B cell (primary cell): ENCODE measurements at places on chromosomes 3 and 15. TPM values are rescaled to one million over a fixed set of nuclear protein-coding genes. Genes with fewer than 3 reads are reported as not detected.

- DNase-seq: no peak
These were observed 28.4 kb upstream of the SLC2A2 start for GRCh38 chr3:171054921-171055320.

DNA sequence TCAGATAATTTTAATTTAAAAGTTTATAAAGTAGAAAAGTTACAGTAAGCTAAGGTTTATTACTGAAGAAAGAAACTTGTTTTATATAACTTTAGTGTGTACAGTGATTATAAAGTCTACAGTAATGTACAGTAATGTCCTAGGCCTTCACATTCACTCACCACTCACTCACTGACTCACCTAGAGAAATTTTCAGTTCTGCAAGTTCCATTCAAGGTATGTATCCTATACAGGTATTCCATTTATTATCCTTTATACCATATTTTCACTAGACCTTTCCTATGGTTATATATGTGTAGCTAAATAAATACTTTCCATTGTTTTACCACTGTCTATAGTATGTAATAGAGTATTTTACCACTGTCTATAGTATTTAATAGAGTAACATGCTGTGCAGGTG is 33.2 kb upstream of the MME start:
- DNase-seq: no peak

DNA sequence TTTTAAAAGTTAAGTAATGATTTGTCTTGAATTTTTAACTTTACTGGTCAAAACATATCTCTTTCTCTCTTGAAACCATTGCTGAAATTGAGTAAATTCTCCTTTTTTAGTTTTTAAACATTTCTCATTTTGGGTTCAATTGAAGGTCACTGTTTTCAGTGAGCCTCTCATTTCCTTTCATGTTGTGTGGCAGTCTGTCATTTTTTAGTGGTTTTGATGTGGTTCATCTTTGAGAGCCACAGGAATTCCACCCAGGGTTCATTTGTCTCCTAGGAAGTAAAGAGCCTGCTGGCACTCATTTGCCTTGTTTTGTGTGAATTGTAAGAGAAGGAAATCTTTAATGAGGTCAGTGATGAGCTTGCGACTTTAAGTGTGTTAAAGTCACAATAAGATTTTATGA is 10.4 kb downstream of the CLDN11 start:
- no peak for DNase-seq

DNA sequence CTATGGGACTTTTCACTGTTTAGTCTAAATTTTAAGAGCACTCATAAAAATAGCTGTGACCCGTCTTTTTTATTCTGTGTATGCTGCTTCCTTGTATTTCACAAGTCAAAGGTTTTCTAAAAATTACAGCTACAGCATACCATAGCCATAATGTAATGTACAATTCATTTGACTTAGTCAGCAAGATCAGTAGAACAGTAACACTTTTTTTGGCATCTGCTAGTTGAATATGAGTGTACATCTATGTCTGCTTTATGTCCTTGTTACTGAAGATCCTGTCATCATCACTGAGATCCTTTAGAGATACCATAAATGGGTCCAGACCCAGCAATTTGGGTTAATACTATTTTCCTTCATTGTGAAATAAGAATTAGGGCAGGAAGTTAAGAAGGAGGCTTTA is 42.2 kb downstream of the CMSS1 start:
- DNase-seq: no peak

GRCh38 chr3:139676108-139676507 is 1.7 kb downstream of the NMNAT3 start:
- DNase-seq: no peak

DNA sequence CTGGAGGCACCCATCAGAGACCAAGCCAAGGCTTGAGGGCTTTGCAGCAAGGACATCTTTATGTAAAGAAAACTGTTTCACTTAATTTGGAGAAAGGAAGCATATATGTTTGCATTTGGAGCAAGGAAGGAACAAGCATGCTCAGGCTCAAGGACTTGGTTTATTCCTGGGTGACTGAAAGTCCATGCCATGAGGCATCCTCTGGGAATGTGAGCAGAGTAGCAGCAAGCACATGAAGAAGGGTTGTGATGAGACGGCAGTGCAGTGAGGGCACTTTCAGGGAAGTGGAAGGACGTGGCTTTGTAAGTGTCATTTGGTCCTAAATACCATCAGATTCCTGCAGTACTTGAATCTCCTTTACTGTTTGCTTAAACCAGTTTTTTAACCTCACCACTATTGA is 26.8 kb downstream of the POLG start:
- no peak for DNase-seq

- no peak for DNase-seq
These were observed 341.1 kb downstream of the DIPK2A start for GRCh38 chr3:144312702-144313101.

DNA sequence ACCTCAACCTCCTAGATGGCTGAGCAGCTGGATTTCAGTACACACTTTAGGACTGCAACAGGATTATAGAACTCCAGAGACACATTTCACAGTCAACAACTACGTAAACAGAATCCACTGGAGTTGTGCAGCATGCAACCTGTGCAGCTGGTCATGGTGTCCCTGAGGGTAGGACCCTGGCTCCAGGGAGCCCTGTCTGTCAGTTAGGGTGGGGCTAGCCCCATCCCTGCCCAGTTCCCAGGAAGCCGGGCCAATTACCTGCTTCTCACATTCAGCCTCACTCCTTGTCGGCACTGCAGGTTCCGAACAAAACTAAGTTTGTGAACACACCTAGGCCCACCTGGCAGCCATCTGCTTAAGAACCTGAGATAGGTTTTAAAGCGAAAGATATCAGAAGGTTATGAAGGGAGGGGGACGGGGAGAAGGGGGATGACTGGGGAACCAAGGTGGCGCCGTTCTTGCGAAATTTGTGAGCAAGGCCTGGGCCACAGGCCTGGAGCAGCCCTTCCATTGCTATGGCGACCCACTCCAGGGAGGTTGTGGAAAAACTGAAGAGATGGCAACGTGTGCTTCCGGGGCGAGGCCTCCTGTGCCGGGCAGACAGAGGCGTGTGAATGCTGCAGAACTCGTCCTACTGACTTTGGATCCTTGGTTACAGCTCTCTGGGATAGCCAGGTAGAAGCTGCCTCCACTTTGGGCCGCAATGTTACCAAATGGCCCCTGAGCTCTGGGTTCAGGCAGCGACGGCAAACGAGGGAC is 25.3 kb downstream of the ACSBG1 start:
- no peak for DNase-seq

DNA sequence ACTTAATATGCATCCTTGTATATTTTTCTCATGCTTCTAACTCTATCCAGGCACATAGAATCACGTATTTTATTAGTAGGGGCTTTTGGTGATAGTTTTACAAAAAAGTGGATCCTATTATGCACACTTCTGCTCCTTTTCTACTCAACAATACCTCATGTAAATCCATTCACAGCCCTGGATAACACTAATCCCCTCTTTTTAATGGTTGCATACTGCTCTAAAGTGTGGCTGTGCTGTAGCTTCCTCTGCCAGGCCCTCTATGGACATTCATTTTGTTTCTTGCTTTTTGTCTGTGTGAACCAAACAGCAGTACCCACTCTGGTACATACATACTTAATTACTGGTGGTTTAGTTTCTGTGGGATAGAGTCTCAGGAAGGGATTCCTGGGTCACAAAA is 51.3 kb upstream of the SCAANT1 start:
- DNase-seq: no peak

DNA sequence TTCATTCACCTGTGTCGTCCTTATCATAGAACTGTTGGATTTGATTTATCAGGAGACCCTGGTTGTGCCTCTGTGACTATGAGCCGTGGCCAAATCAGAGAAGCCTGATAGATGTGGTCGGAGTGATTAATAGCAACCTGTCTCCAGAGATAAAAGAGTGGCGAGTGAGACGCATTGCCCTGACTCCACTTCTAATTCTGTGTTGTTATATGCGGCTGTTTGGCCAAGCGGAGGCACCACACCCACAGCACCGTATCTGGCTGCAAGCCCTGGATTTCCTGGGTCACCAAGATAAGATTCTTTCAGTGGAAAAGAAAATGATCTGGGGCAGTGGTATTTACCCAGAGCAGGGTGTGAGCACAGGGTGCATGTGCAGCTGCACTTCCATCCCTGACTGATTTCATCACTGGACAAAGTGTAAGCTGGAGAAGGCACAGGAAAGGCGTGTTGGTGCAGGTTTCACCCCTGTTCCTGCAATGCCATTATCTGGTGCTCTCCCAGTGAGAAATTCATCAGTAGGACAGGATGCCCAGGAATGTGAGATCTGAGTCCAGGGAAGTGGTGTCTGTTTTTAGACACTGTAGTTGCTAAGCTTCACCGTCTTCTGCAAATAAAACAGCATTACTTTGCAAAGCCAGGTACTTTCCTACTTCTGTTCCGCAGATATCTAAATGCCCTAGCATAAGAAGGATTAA is 84.6 kb downstream of the CD47 start:
- DNase-seq: peak; percentile 22

DNA sequence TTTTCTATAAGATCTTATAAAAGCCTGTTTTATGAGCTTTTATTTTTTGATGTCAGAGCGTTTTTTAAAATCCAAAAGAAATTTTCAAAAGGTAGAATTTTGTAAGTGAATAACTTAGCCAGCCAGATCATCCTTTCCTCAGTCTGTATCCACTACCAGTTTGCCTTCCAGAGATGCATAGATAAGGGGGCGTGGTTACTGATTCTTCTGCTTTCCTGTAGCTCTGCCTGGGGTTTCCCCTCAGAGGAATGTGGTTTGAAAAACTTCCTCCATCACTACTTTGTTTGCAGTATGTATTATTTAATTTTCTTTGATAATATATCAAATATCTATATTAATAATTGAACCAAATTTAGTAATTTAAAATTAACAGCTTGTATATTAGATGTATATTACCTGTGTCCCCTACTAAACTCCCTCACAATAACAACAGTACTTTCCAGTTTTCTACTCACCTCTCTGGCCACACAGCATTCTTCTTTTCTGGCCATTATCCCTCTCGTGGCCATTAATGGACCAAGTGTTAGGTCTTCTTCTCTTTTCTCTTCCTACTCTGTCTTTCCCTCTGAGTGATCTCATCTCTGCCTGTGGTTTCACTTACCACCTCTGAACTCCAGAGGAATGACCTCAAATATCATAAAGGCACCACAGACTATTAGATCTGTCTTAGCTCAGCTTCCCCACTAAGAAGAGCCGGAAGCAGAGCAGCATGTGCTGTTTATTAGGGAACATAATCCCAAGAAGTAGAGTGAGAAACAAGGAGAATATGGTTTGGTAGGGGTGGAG is 239.7 kb downstream of the UBE2E2 start:
- peak; percentile 71 for DNase-seq

- DNase-seq: no peak
These were observed 44.0 kb downstream of the PCCB start for GRCh38 chr3:136294176-136294575.

- no peak for DNase-seq
These were observed 100.9 kb downstream of the MYO5A start for GRCh38 chr15:52427804-52428203.

DNA sequence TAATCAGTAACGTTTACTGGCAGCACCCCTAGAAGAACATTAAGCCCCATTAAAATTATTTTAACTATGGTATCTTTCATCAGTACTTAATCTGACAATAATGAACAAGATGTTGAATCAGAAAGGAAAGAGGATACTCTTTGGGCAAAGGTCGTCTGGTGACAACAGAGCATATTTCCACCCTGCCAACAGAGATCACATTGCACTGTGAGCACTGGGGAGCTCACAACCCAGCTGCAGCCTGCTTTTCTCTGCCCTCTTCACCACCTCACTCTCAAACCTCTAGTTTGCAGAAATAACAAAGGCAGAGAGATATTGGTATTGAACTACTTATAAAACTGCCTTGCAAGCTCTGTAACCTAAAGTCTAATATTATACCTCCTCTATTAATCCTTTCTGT is 130.0 kb downstream of the FBN1 start:
- no peak for DNase-seq

- no peak for DNase-seq
These were observed 35.3 kb downstream of the ZBTB38 start for GRCh38 chr3:141403576-141403975.

DNA sequence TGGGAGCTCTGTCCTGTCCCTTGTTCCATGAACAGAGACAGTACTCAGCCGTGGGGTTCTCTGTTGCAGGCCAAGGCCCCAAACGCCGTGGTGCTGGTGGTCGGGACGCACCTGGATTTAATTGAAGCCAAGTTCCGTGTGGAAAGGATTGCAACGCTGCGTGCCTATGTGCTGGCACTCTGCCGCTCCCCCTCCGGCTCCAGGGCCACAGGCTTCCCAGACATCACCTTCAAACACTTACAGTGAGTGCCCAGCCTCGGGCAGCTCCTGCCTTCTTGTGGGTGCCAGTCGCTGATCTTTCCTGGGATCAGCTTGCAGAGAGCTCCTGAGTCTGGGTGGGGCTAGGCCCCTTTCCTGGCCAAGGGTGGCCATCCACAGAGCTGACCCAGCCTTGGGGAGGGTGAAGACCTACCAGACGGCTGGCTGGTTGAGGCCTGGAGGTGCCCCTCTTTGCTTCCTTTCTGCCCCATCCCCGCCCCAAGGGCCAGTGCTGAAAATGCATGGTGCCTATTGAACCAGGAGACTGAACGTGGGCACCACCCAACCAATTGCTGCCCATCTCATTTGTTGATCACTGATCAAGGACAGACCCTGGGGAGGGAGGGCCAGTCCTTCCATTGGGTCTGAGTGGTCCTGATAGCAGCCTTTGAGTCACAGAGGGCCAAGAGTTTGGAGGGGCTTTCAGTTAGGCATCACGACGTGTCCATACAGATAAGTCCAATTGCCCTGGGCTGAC is 106.9 kb downstream of the LRRK1 start:
- no peak for DNase-seq

GRCh38 chr15:42190370-42190769 is 17.7 kb downstream of the VPS39 start:
- DNase-seq: no peak

DNA sequence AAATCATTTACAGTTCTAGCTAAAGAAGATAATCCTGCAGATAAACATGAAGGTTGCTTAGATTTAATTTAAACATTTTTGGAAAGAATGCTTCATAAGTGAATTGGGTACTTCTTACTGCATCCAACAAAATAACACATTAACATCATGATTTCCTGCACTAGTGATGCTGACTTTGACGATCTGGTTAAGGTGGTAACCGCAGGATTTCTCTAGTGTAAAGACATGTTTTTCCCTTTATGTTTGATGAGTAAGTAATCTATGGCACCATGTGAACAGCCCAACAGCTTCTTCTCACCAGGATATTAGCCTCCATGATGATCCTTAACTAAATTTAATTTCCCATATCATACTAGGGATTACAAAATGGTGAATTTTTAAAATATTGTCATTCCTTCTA is 14.1 kb downstream of the SPPL2A start:
- no peak for DNase-seq

The OXTR gene
- 0.10 and 0.17 TPM in 2 replicates for total RNA-seq

The HIGD2B gene
- 0.52 and 1.4 TPM in 2 replicates for total RNA-seq

The HGD gene
- total RNA-seq: 0.91 and 1.4 TPM in 2 replicates

The NR2E3 gene
- total RNA-seq: not detected in 2 replicates

The GOLGA8R gene
- total RNA-seq: 4.8 and 5.9 TPM in 2 replicates

The RLBP1 gene
- total RNA-seq: not detected in 2 replicates

The CIDEC gene
- total RNA-seq: not detected in 2 replicates

The GPR15 gene
- total RNA-seq: 5.5 and 6.5 TPM in 2 replicates

The ZNF80 gene
- total RNA-seq: 0.27 and 0.42 TPM in 2 replicates

The FBXW12 gene
- not detected in 2 replicates for total RNA-seq
